Esophagus squamous epithelium (tissue), 5 donors: ENCODE measurements at places on chromosomes 11 and 22. TPM values are rescaled to one million over a fixed set of nuclear protein-coding genes. Genes with fewer than 3 reads are reported as not detected.

- H3K36me3 ChIP-seq: no peaks in the 10 kb centered on the region
- DNase-seq: no peak
- no peak overlapping the region for H3K27ac ChIP-seq
- peaks cover 7% of the 10 kb centered on the region for H3K27me3 ChIP-seq
- no peaks in the 10 kb centered on the region for H3K4me1 ChIP-seq
- H3K4me3 ChIP-seq: no peak overlapping the region
Measured at GRCh38 chr22:17303840-17304779, 65.2 kb upstream of the CECR2 start.

- H3K27me3 ChIP-seq: no peaks in the 10 kb centered on the region
- H3K27ac ChIP-seq: no peak overlapping the region
- no peak overlapping the region for H3K4me3 ChIP-seq
- H3K4me1 ChIP-seq: no peaks in the 10 kb centered on the region
- no peak for DNase-seq
Measured at GRCh38 chr22:27588268-27588667, 213.3 kb downstream of the MN1 start.

OTOG gene
- not detected for total RNA-seq

DUSP18 gene
- 10.5 TPM for total RNA-seq

OR10D3 gene
- total RNA-seq: not detected
